CD4-positive, alpha-beta T cell treated with Interleukin-15 for 1 hour (primary cell): ENCODE measurements at places on chromosomes 2 and 18.

DNA sequence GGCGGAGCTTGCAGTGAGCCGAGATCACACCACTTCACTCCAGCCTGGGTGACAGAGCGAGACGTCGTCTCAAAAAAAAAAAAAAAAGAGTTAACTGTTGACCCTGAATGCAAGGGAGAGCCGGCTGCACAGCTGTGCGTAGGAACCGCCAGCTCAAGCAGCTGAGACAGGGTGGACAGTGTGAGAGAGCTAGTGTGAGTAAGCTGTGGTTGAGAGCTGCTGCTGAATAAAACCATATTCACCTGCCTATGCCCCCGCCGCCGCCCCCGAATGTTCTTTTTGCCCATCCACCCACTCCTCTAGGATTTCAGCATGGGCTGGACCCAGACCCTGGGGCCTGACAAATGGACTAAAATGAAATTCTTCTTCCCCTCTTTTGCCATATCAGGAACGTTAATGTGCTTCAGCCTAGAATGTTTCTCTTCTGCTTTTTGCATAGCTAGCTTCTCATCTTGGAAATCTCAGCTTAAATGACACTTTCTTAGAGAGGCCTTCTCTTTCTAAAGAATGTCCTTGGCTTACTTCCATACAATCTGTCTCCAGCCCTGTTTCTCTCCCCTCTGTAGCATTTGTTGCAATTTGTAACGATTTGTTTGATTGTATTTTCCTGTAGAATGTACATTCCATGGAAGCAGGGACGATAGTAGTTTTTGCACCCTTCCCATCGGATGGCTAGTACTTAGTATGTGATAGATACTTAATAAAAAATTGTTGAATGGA lies 142.7 kb downstream of the KLHL14 start:
- DNase-seq, result no peak

DNA sequence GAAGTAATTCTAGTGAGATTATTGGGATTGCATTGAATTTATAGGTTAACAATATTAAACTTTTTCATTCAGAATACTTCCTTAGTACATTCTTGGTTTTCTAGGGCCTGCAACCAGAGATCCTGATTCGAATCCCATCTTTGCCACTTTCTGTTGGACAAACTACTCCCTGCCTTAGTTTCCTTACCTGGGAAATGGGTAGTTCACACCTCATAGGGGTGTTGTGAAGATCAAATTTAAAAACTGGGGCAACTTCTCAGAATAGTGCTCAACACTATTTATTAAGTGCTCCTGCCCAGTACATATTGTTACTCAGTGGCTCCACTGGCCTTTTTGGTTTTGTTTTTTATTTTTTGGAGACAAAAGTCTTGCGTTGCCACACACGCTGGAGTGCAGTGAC lies 43.5 kb downstream of the SMCHD1 start:
- no peak for DNase-seq

DNA sequence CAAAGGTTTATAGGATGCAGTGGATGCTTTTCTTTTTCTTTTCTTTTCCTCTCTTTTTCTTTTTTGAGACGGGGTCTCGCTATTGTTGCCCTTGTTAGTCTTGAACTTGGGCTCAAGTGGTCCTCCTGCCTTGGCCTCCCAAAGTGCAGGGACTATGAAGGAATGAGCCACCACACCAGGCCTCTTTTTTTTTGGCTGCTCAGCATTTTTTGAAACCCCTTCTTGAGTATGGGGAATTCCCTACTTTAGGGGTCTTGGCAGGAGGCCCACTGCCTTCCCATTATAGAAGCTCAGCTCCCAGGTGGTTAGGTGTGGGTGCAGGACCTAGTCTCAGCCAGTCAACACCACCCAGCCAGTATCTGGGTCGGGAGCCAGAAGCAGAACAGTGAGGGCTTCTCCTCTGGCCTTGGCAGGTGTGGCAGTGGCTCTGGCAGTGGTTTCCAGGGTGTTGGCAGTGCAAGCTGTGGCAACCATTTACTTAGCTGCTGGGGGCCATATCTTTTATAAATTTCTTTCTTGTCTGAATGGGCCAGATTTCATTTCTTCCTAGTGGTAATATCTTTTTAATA lies 51.4 kb upstream of the ACYP2 start:
- no peak for DNase-seq

- DNase-seq, result no peak
These were observed 33.9 kb upstream of the EVA1A start for GRCh38 chr2:75594596-75594995.
